ENCODE measurements at places on chromosomes 12 and 14.

DNA sequence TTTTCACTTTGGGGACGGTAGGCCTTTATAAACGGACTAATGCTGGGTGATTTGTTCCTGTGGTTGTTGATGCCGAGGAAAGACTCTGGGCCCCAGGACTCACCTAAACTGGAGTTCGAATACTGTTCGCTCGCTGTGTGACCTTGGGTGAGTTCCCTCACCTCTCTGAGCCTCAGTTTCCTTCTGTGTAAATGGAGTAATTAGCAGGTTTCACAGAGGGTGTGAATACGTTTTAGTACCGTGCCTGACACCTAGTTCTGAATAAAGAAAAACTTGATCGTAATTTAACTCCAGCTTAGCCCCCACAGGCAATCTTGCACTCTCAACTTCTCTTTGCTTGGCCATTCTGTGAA lies 505 bp downstream of the UBE3B start:
- DNase-seq = no peak

GRCh38 chr12:132174839-132175490 lies 30.7 kb downstream of the NOC4L start:
- DNase-seq = no peak

GRCh38 chr14:76910371-76910890 lies 84.2 kb downstream of the LRRC74A start:
- DNase-seq = no peak

- no peak for DNase-seq
These were observed 252.6 kb downstream of the FOXN3 start for GRCh38 chr14:89164168-89165073.

DNA sequence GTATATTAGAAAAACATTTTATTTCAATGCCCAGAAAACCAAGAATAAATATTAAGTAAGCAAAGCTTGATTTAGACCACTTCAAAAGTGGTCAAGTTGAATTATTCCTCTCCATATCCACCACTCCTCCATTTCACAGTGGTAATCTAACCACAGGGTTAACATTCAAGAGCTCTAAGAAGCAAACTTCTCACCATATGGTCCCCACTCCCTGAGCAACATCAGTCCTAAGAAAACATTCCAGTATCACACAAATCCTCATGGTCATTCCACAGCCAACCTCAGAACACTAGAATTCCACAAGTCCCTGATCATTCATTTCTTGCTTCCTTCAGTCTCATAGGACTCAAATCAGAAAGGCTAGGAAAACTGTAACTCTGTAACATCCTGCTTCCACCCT lies 47.9 kb downstream of the ST8SIA1 start:
- no peak for DNase-seq

DNA sequence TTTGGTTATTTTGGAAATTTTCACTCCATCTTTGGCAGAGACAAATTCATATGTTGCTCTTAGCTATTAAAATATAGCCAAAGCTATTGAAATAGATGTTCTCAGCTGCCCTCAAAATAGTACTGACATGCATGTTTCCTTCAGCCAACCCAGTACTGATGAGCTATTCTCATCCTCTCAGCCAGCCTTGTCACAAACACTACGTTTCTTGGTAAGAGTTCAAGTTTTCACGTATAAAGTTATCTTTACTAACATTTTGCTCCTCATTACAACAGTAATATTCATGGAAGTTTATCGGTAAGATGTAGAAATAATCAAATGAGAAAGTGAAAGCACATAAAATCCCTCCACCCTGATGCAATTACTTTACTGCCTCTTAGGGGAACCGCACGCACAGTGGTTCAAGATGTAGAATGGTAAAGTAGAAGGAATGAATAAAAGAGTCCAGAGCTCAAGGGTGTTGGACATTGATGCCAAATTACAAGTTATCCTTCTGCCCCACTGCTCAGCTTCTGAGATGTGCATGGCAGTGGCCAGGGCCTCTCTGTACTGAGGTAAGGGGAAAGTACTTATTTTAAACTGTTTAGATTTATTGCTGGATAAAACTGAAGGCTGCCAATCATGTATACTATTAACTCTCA lies 20.7 kb downstream of the GCH1 start:
- DNase-seq = no peak

DNA sequence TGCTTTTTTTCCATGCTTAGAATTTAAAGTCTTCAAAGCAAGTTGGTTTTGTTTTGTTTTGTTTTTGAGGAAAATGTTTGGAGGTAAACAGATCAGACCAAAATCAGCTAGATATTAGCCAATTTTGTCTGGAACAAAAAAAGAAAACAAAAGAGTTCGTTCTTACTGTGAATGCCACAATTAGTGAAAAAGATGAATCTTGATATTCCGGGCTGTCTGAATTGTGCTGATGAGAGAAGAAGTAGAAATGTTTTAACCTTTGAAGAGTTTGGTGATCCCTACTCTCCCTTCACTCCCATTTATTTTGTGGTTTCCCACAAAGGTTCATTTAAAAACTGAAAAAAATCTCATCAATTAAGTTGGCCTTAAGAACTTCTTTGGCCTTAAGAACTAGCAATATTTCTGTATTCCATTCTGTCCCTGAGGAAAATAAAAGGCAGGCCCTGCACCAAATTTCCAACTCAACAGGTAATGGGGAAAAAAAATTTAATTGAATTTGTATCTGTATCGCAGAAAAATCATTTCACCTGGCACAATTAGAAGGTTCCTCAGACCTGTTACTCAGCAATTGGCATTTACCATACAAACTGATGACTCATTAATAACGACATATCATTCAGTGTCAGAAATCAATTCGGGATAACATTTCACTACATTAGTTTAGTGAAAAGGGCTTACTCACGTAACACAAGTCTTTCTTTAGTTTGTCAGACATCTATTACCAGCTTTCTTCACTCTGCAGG lies 562 bp upstream of the GLIPR1L2 start:
- DNase-seq = no peak

DNA sequence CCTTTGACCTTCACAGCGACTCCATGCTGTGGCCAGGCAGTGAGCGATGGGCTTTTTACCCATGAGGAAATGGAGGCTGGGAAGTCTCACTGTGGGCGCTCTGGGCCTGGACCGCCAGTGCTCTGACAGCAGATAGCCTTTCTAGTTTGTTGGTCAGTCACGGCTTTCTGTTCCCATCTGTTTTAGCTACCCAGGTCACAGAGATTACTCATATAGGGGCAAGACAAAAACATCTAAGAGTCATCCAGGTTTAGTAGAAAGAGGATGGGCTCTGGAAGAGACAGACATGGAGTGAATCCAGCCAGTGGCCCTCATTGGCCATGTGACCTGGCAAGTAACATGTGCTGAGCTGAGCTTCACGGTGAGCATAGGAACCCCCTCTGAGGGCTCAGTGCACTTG lies 68.6 kb downstream of the MARK3 start:
- no peak for DNase-seq

DNA sequence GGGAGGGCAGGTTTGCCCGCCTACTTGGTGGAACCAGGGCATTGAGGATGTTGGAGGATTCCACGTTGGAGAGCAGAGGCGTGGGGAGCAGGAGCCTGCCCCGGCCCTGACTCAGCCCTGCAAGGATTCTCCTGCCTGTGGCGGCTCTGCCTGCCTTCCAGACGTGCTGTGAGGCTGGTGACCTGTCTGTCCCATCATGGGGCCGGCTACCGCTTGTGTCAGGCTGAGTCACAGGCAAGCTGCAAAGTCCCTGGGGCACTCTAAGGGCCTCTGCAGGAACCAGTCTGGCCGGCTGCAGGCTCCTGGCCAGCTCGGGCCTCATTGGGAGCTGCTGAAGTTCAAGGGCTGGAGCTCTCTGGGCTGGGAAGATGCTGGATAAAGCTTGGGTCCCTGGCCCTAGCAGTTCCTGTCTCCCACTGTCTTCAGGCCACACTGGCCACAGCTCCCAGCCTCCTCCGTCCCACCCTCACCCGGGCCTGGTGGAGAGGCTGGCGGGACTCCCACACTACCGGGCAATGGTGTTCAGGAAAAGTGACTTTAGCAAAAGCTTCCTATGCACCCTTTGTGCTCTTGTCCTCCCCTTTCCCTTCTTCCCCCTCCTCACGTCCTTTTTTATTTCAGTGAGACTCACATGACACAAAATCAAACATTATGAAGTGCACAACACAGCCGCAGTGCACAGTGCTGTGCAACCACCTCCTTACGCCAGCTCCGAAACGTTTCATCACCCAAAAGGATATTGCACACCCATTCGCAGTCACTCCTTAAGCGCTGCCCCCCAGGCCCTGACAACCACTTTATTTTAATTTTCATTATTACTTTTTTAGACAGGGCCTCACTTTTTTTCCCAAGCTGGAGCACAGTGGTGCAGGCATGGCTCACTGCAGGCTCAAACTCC lies 22.0 kb upstream of the ULK1 start:
- no peak for DNase-seq

GRCh38 chr12:12200363-12200762 lies 66.5 kb downstream of the LRP6 start:
- no peak for DNase-seq

DNA sequence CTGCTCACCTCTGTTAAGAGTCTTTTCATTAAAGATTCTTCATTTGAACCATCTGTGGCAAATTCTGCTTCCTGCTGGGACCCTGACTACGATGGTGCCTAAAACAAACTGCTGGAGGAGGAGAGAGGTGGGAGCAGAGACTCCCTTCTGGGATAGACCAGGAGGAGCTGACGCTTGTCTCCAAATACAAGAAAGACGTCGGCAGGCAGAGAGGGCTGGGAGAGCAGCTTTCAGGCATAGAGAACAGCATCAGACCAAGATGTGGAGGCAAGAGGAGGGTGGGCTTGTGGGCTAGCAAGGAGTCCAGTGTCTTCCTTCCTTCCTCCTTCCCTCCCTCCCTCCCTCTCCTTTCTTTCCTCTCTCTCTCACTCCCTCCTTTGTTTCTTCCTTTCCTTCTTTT lies 358.6 kb downstream of the VRK1 start:
- DNase-seq = no peak

DNA sequence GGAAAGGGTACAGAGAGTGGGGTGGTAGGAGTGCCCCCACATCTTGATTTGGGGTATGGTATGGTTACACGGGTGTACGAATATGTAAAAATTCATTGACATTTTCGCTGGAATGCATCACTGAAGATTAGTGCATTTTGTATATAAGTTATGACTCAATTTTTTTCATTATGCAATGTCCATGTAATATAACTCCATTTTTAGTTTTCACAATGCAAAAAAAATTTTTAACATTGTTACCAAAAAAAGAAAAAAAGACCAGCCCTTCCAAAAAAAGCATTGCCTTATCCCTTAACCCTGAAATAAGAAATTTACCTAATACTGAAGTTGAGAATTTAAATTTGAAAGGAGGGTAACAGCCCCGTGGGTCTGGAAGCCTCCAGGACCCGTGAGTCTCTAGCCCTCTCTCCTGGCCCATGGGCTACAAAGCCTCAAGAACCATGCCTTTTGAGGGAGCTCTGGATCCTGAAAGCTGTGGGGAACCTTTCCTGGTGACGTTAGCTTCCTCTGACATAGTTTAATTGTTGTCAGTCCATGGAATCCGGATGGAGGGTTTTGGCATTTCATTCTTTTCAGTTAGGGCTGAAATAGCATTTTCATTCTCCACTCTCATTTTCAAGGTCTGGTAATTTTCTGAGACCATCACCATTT lies 55.6 kb upstream of the ACTN1 start:
- DNase-seq = no peak

GRCh38 chr14:64706119-64706592 lies 1.9 kb downstream of the PLEKHG3 start:
- DNase-seq = no peak

DNA sequence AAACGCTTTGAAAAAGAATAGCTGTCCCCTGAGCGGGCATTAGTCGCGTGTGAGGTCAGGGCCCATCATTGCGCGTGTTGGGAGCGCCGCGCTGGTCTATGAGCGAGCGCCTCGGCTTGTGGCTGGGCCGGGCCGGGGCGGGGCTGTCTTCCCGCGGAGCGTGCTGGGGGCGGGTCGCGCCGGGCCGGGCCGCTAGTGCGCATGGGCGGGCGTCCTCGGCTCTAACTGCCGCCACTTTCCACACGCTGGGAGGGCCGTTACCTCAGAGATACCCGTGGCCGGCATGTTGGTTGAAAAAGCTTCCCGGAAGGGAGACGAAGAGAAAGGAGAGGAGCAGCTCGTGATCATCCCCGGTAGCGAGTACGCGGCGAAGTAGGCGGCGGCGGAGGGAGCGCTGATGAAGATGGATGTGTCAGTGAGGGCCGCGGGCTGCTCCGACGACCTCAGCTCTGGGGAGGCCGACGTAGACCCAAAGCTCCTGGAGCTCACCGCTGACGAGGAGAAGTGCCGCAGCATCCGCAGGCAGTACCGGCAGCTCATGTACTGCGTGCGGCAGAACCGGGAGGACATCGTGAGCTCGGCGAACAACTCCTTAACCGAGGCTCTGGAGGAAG lies at the start of gene EID3:
Gene EID3, plus strand, starts transcription at position 202 of the 614 bp plus-strand sequence. Its CDS starts 196 bp downstream, at position 398.
- no peak for DNase-seq

DNA sequence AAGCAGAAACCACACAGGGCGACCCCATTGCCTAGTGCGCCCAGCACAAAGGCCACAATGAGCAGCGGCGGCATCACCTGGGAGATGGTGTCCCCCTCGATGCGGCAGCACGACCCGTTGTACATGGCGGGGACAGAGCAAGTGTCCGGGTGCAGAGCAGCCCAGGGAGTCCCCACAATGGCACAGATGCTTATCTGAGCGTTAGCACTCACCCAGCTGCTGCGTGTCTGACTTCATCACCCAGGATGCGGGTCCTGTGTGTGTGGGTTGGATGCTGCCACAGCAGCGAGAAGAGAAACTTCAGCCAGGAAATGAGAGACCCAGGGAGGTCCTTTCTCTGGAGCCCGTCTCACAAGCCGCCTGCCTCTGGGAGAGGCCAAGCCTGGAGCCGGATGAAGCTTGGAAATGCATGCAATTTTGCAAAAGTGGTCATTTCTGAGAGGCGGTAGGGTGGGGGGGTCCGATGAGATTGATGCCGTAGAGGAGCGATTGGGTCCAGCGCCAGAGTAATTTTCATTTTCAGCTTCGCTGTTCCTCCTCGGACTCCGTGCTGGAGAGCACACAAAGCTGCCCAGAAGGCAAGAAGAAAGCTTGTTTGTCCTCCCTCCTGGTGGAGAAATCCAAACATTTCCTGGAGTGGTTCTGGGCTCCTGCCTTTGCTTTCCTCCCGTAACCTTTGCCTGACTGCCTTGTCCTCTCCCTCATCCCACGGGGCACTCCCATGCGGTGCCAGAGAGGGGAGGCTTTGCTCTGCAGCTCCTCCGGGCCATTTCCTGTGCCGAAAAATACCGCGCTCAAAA lies at the start of gene HCAR1:
Gene HCAR1, minus strand, starts transcription at position 630 of the 800 bp plus-strand sequence. Its CDS starts 505 bp downstream, at position 125.
- peak; percentile 78 for DNase-seq

DNA sequence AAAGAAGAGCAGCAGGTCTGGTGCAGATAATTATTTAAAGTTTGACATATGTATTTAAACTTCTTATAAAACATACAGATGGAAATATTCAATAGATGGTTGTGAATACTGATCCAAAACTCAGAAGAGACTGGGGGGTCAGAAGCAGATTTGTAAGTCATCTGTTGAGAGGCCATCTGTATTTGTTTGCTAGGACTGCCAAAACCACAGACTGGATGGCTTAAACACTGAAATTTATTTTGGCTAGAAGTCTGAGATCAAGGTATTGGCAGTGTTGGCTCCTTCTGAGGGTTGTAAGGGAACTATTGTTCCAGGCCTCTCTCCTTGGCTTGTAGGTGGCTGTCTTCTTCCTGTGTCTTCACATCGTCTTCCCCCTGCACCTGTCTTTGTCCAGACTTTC lies 153.9 kb downstream of the LRRK2 start:
- no peak for DNase-seq

- DNase-seq = no peak
These were observed 54.2 kb downstream of the PPP1R36 start for GRCh38 chr14:64604001-64604400.

All from NCI-H526 (cell line).